NCI-H1092 (cell line): ENCODE measurements at places on chromosomes 2 and 18.

DNA sequence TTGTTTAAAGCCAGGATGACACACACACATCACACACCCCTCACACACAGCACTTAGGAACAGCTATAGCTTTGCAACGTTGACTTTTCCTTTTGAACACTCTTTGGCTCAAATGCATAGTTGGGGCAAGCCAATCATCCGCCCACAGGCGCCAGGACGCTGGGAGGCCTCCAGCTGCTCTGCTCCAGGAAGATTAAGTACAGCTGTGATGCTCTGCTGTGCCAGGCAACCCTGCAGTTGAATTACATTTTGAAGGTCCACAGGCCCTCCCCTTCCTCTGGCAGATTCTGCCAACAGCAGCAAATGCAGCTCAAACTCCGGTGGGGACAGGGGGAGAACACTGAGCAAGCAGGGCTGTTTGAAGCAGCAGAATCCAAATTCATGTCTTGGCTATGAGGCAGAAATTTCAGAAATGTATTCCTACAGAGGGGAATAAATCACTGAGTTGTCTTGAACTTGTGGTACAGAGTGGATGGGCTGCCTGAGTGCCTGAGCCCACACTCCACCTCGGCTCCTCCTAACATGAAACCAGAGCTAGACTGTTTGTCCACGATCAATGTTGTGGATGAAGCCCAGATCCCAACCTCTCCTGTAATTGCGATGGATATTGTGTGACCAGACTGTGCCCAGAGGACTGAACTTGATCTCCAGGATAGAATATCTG is 86.5 kb upstream of the PPP1CB start:
- no peak for DNase-seq

GRCh38 chr2:102042196-102043081 is 50.7 kb downstream of the IL1R2 start:
- no peak for DNase-seq

GRCh38 chr2:142323206-142323605 is 192.4 kb upstream of the LRP1B start:
- DNase-seq = no peak

GRCh38 chr2:226073496-226074160 is 674.1 kb downstream of the NYAP2 start:
- no peak for DNase-seq

DNA sequence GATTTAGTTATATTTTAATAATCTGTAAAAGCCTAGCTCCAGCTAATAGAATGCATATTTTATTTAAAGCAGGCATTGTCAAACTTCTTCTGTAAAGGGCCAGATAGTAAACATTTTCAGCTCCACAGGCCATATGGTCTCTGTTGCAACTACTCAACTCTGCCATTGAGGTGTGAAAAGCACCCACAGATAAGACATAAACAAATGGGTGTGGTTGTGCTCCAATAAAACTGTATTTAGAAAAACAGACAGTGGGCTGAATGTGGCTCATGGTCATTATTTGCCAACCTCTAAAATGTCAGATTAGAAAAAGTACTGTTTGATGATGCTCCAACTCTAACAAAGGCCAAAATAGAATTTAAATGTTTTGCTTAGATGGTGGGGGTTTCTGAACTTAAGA is 519.9 kb downstream of the RNF144A start:
- DNase-seq = no peak

DNA sequence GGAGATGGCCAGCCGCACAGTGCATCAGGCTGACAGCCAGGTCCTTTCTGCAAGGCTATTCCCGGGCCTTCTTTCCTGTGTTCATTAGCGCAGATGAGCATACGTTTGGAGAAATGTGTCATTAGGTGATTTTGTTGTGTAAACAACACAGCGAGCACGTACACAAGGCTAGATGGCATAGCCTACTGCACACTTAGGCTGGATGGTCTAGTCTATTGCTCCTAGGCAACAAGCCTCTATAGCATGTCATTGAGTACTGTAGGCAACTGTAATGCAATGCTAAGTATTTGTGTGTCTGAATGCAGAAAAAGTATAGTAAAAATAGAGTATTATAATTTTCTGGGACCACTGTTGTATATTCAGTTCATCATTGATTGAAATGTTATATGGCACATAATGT is 50.9 kb upstream of the PHLPP1 start:
- DNase-seq = no peak

- peak; percentile 16 for DNase-seq
Measured at GRCh38 chr2:119264781-119265692, 41.4 kb downstream of the STEAP3 start.
